Activated gamma-delta T cell (primary cell): ENCODE measurements at places on chromosomes 12 and 14.

DNA sequence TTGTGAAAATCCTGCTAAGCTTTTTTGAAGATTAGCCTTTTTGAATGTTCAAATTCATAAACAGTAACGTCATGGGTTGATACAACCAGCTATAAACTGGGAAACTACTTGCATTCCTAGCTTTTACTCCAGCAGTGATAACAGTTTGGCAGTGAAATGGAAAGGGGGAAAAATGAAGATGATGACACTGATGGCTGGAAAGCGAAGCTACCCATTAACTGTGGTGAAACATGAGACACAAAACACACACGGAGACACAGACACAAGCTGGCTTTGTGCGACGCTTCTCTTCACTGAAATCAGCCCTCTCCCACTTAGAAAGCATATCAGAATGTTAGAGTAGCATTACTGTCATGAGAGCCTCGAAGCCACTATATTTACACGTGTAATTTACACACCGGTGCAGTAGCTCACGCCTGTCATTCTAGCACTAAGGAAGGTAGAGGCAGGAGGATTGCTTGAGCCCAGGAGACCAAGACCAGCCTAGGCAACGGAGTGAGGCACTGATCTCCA, 15.7 kb downstream of the VPS37B start:
- DNase-seq: no peak

- no peak for DNase-seq
These were observed 11.0 kb upstream of the ANKLE2 start for GRCh38 chr12:132772606-132773005.

- no peak for DNase-seq
These were observed 326.1 kb downstream of the CACNA1C start for GRCh38 chr12:2378835-2379330.

DNA sequence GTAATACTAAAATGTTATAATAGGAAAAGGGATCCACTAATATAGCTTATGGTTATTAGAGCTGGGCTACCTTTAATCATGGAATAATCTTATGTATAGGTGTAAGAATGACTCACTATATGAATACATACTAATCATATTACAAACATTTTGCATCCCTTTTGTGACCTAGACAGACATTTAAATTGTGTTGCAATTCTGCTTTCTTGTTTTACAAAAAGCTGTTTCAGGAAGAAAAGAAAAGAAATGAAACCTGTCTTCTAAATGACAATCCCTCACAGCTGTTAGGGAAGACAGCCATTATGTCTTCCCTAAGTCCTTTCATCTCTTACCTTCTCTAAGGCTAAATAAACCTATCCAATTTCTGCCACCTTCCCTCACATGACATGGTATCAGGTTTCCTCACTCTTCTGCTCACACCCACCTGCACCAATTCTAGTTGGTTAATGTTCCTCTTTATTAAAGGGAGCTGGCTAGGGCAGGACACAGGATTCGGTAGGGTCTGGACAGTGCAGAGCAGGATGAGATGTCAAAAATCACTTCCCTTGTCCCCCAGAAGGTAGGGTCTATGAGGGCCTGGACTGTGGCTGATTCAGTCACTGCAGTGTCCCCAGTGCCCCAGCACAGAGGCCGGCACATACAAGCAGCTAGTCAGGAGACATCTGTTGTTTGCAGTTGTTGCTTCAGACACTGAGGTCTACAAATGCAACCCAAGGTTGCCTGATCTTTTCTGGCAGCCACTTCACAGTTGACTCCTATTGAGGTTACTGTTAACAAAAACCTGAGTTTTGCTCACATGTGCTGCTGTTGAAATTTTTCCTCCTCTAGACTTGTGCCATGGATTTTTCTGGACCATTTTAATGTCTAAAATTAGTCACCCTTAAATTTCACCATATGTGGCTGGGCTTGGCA, 3.7 kb downstream of the DHRS7 start:
- no peak for DNase-seq

- DNase-seq: no peak
These were observed 29.6 kb downstream of the EEA1 start for GRCh38 chr12:92899386-92900001.

DNA sequence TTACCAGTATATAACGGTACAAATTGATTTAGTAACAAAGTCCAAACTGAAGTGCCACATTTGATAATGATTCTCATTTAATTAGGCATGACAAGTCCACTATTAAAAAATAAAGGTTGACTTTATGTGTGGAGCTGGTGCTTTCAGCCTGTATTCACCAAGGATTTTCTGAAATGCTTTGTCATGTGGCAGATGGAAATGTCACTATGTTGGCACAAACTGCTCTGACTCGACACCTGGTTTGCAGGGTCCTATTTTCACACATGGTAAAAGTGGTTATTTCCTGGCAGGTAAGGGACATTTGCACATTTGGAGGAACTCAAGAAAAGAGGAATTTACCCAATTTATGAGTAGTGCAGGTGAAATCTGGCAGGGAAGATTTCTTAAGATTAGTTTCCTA, 572.6 kb upstream of the MDGA2 start:
- DNase-seq: no peak

DNA sequence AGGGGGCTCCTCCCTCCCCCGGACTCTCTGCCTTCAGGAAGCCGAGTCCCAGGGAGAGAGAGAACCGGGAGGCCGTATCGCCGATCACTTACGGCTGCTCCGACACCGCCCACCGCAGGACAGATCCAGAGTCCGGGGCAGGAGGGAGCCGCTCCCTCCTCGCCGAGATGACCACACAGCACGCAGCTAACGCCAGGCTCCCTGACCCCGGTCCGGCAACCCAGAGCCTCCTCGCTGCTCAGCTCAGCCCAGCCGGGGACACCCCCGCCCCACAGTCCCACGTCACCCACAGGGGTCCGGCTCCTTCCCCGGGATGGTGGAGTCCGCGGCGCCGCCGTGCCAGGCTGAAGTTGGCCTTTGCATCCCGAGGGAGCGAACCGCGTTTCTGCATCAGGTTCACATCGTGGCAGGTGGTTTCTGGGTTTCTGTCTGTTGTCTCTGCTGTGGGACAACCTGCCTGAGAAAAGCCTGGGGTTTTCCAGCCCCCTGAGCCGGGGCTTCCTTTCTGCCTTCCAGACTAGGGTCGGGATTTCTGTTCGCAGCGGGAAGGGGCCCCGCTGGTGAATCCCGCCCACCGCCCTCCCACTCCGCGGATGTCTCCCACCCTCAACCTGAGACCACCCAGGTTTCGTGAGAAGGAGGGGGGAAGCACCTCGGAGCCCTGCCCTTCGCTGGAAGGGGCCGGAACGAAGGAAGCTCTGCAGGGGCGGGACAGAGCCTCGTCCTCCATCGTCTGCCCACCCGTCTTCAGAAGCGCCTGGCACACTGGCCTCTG, 61.2 kb downstream of the NOC4L start:
- DNase-seq: no peak

- DNase-seq: no peak
These were observed 20.4 kb upstream of the AMIGO2 start for GRCh38 chr12:47100160-47100559.

DNA sequence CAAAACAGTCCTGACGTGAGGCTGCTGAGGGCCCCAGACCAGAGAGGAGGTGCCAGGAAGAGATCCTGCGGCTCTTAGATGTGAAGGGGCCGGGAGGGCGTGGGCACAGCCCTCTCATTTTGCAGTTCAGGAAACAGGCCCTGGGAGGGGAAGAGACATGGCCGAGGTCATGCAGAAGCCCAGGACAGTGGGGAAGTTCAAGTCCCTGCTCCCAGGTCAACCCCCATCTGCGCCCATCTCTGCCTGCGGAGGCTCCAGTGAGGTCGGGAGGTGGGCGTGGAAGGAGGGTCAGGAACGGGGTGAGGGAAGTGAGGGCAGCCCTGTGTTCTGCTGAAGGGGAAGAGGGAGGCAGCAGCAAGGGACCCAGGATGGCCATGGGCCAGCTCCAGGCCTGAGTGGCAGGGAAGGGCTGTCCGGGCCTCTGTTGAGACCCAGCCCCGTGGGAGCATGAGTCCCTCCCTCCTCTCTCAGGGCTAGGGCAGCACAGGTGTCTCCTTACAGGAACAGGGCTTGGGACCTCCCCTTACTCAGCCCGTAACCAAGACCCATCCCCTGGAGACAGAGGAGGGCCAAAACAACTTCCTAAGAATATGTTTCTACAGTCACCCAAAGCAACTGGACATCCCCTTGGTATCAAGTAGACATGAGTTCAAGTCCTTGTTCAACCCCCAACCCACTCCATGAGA, 90.8 kb downstream of the LGMN start:
- DNase-seq: no peak

- no peak for DNase-seq
These were observed 246.6 kb downstream of the ANO6 start for GRCh38 chr12:45462506-45462905.

- DNase-seq: no peak
These were observed 8.1 kb upstream of the KRT4 start for GRCh38 chr12:52821826-52822660.

- DNase-seq: no peak
These were observed 77.7 kb downstream of the PTPN11 start for GRCh38 chr12:112496496-112496895.

- DNase-seq: no peak
These were observed 16.3 kb downstream of the GLTP start for GRCh38 chr12:109863847-109864712.

GRCh38 chr12:58416236-58416635, 474.9 kb downstream of the ATP23 start:
- no peak for DNase-seq

- DNase-seq: no peak
These were observed 162.2 kb upstream of the TMTC1 start for GRCh38 chr12:29945904-29946303.

- DNase-seq: no peak
These were observed 220.3 kb downstream of the KLHL28 start for GRCh38 chr14:44741431-44741830.

DNA sequence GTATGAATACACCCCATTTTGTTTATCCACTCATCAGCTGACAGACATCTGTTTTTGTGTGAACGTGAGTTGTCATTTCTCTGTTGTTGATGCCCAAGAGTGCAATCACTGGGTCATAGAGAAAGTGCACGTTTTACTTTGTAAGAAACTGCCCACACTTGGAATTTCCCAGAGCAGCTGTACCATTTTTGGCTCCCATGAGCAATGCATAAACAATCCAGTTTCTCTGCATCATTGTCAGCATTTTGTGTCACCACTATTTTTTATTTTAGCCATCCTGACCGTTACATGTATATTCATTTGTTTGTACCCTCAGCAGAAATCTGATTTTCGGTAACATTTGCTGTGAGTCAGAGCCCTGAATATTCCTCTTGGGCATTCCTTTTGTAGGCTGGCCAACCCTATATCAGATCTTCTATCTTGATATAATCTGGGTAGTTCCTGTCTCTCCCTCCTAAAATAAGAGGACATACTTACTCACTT, 62.7 kb downstream of the RBM19 start:
- no peak for DNase-seq

- DNase-seq: no peak
These were observed 50.8 kb downstream of the TTLL5 start for GRCh38 chr14:75711796-75712211.

DNA sequence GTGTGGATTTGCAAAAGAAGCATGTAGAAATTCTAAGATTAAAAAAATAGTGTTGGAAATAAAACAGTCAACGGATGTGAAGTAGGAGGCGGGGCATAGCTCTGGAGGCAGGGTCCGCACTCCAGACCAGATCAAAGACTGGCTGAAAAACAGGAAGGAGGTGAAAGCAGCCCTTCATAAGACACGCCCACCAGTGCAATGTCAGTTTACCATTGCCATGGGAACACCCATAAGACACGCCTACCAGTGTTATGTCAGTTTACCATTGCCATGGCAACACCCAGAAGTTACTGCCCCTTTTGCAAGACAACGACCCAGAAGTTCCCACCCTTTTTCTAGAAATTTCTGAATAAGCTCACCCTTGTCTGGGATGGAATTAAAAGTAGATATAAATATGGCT, 87.1 kb downstream of the FZD10 start:
- DNase-seq: no peak

DNA sequence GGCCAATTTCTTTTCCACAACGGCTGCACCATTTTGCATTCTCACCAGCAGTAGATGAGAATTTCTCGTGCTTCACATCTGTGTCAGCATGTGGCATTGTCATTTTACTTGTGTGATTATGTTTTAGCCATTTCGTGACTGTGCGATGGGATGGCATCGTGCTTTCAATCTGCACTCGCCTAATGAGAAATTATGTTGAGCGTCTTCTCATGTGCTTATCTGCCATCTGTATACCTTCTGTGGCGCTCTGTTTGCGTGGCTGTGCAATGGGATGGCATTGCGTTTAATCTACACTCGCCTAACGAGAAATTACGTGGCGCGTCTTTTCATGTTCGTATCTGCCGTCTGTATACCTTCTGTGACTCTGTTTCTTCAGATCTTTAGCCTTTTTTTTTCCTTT, 14.9 kb upstream of the GPR132 start:
- no peak for DNase-seq

GRCh38 chr12:116264525-116265070, 12.9 kb downstream of the MED13L start:
- no peak for DNase-seq

GRCh38 chr14:83988275-83988674, 1541.7 kb upstream of the FLRT2 start:
- DNase-seq: no peak

GRCh38 chr14:103209506-103209905, 86.2 kb downstream of the TNFAIP2 start:
- DNase-seq: no peak

- DNase-seq: no peak
These were observed 7.0 kb upstream of the PIWIL1 start for GRCh38 chr12:130330685-130331084.

DNA sequence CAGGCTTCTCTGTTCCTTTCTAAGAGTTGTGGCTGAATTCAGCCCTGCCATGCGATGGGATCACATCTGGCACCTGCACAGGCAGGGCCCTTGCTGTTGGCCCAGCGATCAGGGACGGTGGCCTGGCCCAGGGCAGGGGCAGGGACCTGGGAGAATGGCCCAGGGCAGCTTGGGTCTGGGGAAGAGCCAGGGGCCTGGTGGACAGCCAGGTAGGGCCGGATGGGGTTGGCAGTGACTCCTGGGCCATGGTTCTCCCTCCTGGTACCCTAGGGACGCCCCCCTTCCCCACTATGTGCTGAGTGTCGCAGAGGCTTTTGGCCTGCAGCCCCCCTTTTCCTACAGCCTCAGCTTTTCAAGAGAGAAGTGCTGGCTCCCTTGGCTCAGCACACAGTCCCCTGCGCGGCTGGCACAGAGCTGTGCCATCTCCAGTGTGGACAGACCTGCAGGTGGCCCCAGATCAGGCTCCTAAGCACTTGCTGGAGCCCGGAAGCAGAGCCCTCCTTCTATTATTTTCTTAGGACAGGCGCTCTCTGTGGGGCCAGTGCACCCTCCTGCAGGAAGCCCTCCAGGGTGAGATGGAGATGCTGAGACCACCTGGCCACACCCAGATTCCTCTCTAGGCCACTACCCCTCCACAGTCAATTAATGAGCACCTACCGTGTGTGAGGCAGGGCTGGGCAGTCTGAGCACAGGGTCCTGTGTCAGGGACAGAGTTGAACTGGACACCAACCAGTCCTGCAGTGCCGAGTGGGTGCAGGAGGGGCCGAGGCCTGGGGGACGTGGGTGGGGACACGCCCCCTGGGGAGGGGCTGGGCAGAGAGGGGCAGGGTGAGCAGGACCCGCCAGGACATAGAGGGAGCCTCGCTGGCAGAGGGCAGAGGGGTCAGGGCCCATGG, 267.6 kb downstream of the ADGRD1 start:
- no peak for DNase-seq
